Ammon's horn (tissue), 1 donor: ENCODE measurements at places on chromosomes 11 and 22.

- no peak for DNase-seq
These were observed 43.6 kb downstream of the UVRAG start for GRCh38 chr11:75858613-75859012.

- peak; percentile 62 for DNase-seq
These were observed 53.3 kb upstream of the PRDM11 start for GRCh38 chr11:45092901-45093760.

DNA sequence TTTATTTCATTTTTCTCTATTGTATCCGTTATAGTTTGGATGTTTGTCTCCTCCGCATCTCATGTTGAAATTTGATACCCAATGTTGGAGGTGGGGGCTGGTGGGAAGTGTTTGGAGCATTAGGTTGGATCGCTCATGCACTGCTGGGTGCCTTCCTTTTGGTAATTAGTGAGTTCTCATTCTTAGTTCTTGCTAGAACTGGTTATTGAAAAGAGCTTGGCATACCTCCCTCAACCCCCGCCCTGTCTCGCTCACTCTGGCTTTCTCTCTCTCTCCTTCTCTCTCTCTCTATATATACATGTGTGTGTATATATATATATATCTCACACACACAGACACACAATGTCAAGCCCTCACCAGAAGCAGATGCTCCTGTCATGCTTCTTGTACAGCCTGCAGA lies 978.7 kb downstream of the DLG2 start:
- DNase-seq = peak; percentile 43

GRCh38 chr11:122422682-122423081 lies 232.8 kb upstream of the UBASH3B start:
- no peak for DNase-seq

DNA sequence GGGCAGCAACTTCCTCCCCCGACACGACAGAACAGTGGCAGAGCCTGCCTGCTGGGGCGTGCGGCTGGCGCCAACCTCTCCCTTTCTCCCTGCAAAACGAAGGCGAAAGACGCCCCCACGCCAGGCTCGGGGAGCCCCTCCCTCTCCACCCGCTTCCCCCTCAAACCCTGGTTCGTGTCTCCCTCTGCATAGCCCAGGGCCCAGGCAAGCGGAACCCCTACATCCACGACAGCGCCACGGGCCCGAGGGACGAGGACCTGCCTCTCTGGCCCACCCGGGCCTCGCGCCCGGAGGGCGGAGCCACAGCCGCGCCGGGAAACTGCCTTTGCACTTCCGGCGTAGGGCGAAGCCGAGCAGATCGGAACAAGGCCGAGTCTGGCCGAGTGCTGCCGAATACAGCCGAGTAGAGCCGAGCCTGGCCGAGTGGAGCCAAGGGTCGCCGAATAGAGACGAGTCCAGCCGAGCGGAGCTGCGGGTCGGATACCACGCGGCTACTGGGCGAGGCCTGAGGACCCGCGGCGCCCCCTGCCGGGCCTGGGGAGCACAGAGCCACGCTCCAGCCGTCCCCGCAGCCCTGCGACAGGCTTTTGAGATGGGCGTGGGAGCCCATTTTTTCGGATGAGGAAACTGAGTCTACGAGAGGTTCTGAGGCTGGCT lies 11.2 kb upstream of the C1QTNF6 start:
- DNase-seq = peak; percentile 95

GRCh38 chr11:1854132-1854948 lies 1.5 kb downstream of the LSP1 start:
- no peak for DNase-seq

DNA sequence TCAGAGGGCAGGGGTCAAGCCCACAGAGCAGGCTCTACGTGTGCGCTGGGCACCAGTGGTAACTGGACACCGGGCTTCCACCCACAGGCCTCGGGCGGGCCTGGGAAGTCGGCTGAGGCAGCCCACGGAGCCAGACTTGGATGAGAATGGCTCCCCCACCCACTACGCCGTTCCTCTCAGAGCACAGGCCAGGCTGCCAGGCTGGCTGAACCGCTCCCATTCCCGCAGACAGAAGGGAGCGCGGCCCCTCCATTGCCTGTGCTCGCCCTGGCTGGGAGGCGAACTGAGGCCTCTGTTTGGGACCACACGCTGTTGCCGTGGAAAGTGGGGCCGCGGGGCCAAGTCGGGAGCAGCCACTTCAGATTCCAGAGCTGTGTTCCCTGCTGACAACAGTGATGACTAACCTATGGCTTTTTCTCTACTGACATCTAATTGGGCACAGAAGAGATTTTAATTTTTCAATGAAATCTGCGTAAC lies 63.9 kb downstream of the MYH9 start:
- no peak for DNase-seq

- no peak for DNase-seq
These were observed 19.8 kb upstream of the PRAME start for GRCh38 chr22:22578702-22579424.

DNA sequence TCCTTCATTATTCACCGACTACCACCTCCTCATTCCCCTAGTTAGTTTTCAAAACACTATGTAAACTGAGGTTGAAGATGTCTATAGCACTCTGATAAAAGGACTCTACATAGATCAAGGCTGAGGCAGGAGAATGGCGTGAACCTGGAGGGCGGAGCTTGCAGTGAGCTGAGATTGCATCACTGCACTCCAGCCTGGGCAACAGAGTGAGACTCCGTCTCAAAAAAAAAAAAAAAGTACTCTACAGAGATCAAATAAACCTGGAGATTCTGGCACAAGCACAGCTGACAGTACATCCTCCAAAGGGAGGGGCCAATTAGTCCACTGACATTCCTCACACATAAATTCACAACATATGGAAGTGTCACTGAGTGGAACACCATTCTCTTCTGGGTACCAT lies 31.0 kb downstream of the TSG101 start:
- DNase-seq = no peak
